ENCODE measurements at places on chromosomes 5 and 9.

GRCh38 chr5:78501411-78502352 lies 141.3 kb downstream of the SCAMP1 start:
- DNase-seq, result no peak

GRCh38 chr5:6483880-6484382 lies 35.3 kb downstream of the UBE2QL1 start:
- DNase-seq, result no peak

DNA sequence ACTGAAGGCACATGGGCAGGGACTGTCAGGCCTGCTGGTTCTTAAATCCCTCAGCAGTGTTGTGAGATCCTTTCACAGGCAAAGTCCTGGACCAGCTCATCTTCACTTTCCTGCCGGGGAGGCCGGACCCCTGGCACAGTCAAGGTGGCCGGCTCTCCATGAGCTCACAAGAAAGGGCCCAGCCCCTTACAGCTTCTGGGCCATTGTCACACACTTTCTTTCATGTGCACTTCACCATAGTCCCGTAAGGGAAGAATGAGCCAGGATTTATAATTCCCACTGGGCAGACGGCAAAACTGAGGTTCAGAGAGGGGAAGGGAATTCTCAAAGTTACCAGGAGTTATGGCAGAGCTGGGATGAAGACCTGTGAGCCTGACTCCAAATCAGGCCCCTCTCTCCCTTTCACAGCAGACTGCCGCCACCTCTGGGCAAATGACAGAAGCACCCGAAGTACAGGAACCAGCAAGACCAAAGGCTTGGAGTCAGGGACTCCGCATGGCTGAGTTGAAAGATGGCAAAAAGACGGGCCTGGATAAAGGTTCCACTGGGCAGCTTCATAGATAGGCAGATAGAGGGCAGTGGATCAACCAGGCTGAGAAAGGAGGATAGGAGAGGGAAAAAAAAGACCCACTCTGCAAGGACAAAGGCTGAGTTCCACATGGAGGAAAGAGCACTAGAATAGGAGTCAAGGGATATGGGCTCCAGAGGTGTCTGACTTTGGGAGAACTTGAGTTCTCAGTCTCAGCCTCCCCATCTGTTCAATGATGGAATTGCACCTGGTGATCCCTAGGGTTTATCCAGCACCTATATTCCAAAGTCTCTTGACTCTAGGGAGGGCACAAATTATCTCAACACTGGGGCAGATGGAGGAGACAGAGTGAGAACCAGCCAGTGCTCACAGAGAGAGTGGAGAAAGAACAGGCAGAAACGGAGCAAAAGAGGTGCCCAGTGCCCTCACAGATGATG lies 128.7 kb downstream of the PAX5 start:
- DNase-seq, result no peak

DNA sequence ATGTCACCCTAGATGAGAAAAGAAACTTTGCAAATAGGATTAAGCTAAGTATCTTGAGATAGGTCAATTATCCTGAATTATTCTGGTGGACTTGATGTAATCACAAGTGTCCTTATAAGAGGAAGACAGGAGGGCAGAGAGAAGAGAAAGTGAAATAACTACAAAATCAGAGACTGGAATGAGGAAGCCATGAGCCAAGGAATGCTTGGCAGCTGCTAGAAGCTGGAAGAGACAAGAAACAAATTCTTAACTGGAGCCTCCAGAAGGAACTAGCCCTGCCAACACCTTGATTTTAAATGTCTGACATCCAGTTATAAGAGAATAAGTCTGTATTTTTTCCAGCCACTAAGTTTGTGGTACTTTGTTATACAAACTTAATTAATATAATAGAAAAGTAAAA lies 480.0 kb downstream of the NR2F1-AS1 start:
- no peak for DNase-seq

All from ascending aorta (tissue), 2 donors.